ENCODE measurements at places on chromosomes 3 and 15.
A peak's percentile ranks its signal among the peaks of the same experiment; 100 is the strongest.

GRCh38 chr3:37620071-37620635, 241.5 kb upstream of the CTDSPL start:
- DNase-seq: no peak

DNA sequence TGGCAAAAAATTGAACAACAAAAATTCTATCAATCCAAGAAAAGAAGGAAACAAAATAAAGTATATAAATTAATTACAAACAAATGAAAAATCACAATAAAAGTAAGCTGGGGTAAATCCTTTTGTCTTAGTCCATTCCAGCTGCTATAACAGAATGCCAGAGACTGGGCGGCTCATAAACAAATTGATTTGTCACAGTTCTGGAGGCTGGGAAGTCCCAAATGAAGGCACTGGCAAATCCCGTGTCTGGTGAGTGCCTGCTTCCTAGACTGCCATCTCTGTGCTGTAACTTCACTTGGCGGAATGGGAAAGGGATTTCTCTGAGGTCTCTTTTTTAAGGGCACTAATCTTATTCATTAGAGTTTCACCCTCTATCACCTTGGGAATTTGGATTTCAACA, 53.6 kb upstream of the RPL35A start:
- DNase-seq: no peak

DNA sequence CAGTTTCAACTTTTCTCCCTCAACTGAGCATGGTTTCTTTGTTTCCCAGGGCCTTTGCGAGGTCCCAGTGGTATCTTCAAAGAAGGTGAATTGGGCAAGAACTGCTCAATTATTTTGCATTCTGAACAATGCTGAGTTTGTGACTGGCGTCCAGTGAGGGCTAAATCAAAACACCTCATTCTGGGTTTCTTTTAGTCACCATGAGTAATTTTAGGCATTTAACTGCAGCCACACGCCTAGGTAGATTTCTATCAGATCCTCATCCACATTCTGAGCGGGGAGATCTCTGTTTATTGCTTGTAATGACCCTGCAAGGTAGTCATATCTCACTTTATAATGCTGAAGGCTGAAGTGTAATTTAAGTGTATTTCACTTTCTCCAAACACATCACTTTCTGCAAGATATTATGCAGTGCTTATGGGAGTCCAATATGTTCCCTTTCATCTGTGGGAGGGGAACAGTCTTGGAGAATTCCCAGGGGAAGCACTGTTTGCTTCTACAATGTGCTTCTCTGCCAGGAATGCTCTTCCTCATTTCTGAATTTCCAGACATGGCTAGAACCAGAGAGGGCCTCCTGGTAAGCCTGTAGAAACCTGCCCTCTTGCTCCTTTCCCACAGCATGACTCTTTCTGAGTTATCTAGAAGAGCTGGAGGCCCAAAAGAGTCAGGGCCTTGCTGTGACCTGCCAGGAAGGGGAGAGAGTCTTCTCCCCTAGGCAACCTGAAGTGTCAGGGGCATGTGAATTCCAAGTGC, 91.7 kb downstream of the FRMD4B start:
- DNase-seq: peak; percentile 57

- peak; percentile 4 for DNase-seq
Measured at GRCh38 chr3:33883951-33884561, 85.6 kb downstream of the PDCD6IP start.

- DNase-seq: peak; percentile 61
Measured at GRCh38 chr15:73926219-73927002, at the start of gene LOXL1. Gene LOXL1 (plus strand): TSS chr15:73926462. CDS start chr15:73926784, 322 bp downstream.

GRCh38 chr3:100360757-100361496, 26.4 kb downstream of the NIT2 start:
- no peak for DNase-seq

GRCh38 chr15:60883691-60884640, 345.1 kb downstream of the RORA start:
- no peak for DNase-seq

- no peak for DNase-seq
Measured at GRCh38 chr3:40387001-40387894, at the start of gene ENTPD3. Gene ENTPD3 (plus strand): TSS chr3:40387184. CDS start chr3:40388058, 874 bp downstream.

DNA sequence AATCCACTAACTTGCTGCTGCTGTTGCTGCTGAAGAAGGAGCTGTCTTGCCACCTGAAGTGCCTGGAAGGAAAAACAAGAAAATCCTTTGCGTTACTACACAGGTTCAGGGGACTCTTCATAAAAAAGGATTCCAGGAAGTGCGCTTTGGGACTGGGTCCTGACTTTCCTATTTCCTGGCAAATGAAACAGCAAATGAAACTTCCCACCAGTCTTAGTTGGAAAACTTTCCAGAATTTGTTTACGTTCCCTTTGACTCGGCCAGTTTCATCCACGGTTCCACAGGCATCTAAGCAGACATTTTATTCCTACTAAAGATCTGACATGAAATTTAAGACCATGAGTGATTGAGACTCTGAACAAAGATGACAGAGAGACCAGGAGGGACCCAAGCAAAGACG, 471.0 kb downstream of the FOXP1 start:
- DNase-seq: no peak

- no peak for DNase-seq
Measured at GRCh38 chr3:41863024-41863423, 98.9 kb downstream of the ULK4 start.

DNA sequence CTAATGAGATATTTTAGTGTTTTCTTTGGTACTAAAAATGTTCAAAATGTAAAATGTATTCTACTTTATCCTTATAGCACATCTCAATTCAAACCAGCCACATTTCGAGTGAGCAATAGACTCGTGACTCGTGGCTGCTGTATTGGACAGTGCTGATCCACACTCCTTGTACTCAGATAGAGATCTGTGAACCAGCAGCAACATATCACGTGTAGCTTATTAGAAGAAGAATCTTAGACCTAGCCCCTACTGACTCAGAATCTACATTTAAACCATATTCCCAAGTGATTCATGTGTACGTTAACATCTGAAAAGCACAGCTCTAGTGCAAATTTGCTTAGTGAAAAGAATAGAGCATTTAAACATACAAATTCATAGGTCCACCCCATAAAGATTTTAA, 130.9 kb downstream of the IL1RAP start:
- no peak for DNase-seq

DNA sequence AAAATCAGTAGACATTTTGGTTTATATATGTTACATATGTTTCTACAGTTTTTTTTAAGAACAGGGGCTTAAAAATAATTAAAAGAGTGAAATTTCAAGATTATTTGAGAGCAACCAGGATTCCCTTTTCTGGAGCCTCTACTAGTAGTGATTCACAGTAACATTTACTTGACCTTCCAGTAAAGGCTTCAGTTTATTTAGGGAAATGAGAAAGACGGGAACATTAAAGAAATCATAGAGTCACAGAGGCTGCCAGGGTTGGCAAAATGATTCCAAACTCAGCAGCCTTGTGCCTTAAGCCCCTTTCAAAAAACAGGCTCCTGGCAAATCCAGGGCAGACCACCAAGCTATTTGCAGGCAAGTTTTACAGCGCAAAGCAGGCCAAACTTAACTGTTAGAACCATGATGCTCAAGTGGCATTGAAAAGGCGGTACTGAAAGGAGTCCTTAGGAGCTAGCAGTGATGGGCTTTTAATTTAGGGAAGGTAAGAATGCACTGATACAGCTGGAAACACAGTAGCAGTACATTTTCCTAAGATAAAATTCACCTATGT, 201.1 kb upstream of the ADAMTS9 start:
- no peak for DNase-seq

DNA sequence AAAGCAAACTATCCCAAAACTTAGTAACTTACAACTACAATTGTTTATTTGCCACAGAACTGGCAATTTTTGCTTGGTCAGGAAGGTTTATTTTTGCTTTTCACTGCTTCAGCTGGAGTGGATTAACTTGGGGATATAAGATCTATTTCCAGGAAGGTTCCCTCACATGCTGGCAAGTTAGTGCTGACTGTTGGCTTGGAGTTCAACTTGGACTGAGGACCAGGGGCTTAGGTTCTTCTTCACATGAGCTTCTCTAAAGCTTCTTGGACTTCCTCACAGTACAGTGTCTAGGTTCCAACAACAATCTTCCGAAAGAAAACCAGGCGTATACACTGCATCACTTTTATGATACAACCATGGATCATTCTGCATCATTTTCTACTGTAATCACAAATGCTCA, 264.4 kb downstream of the CHL1 start:
- no peak for DNase-seq

DNA sequence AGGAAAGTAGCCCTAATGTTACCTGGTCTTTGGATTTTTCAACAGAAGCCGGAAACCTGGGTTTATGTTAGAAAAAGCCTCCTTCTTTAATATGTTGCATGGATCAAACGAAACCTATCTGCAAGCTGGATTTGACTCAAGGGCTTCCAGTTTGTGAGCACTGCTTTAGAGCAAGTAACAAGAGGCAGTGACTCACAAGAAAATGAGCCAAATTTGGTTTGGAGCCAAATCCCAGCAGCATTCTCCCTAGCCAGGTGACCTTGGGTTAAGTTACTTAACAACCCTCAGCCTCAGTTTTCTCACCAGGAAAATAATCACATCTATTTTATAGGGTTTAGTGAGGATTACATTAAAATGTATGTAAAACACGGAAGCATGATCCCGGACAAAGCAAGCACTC, 215.2 kb upstream of the PRICKLE2 start:
- peak; percentile 87 for DNase-seq

GRCh38 chr3:66378256-66378655, 122.6 kb downstream of the LRIG1 start:
- no peak for DNase-seq

- DNase-seq: no peak
Measured at GRCh38 chr15:40242213-40242599, 3.3 kb downstream of the PAK6 start.

DNA sequence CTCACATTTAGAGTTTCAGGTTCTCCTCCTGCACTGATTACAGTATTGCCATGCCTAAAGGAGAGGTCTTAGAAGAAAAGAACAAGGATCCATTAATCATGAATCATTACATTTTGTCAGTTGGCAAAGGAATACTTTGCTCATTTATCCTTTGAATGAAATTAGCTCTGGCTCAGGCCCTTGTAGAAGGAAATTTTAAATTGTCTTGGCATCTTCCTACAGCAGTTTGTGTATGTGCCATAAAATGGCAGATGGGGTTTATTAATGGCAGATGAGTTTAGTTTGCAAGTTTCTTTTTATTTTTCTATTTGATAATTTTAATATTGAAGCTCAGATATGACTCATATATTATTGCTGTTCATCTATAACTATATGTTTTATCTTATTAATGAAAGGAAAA, 181.2 kb upstream of the EPHA3 start:
- no peak for DNase-seq

- no peak for DNase-seq
Measured at GRCh38 chr3:17158941-17159682, 274.4 kb downstream of the PLCL2 start.

GRCh38 chr3:182632077-182632393, 161.3 kb upstream of the ATP11B start:
- no peak for DNase-seq

DNA sequence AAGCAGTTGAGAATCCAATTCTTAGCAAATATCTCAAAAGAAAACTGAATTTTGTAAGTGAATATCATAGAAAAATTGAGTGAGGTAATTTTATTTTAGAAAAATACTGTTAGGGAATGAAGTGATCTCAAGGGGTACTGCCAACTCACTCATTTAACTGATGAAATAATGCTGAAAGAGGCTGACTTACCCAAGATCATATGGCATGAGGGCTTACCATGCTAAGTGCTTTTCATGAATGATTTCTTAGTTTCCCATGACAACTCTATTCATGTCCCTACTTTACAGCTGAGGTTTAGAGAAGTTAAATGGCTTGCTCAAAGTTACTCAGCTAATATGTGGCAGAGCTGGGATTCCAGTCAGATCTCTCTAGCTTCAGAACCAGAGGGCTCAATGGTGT, 30.6 kb downstream of the CCDC14 start:
- no peak for DNase-seq

DNA sequence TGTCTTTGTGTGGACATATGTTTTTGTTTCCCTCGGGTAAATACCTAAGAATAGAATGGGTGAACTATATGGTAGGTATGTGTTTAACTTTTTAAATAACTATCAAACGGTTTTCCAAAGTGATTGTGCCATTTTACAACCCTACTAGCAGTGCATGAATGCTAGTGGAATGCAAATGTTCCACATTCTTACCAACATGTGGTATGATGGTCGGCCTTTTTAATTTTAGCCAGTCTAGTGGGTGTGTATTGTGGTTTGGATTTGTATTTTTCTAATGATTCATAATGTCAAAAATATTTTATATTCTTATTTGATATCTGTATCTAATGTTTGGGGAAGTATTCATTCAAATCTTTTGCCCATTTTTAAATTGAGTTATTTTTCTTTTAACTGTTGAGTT, 68.2 kb upstream of the SMAD3 start:
- DNase-seq: no peak

DNA sequence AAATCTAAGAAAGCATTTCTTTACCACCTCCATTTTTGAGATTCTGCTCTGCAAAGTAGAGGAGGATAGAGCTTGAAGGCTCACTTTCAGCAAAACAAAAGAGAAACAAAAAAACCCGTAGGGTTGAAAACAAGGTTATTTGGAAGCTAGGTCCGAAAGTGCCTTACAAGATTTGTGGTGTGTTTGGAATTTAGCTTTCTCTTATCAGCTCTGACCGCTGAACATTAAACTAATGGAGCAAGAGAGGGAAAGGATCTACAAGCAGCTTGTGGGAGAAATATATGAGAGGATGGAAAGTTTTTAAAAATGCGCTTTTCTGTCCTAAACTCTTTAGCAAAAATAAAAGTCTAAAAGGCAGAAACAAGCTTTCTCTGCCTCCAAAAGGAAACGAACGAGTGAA, 545.5 kb downstream of the NTRK3 start:
- peak; percentile 19 for DNase-seq

Measured in kidney epithelial cell (primary cell).